Activated naive CD4-positive, alpha-beta T cell treated with anti-CD3 and anti-CD28 coated beads, Interleukin-2, amount 50 U/mL, for 16 hours (primary cell): ENCODE measurements at places on chromosomes 1 and 21.

- no peak for DNase-seq
Measured at GRCh38 chr21:40768056-40768455, 78.9 kb downstream of the DSCAM start.

DNA sequence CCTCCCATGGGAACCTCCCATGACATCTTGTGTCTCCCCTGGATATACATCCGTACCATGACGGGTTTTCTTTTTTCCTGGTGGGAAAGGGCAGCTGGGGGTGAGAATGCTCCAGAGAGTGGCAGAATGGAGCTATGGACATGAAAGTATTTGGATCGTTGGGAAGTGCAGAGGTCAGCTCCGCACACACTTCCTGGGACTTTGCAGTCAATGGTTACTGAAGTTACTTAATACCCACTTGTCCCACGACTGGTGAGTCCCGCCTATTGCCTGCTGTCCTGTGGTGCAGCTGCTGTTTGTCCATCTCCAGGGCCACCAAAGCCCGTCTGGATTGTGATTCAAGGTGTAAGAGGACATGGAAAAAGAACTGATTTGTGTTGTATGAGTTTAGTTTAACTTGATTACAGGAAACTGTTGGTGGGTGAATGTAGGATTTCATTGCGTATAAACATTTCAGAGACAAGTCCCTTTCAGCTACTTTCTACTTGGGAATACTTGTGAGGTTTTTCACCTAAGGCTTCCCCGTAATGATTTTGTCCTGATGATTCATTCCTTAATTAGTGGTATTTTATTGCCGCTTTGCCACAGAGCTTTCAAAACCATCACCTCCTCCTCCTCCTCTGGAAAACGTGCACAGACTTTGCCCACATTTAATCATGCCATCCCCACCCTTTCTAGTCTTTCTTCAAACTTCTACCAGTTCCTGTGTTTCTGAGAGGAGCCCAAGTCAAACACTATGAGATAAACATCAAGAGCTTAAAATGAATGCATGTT lies 308.8 kb downstream of the KIF26B start:
- DNase-seq, result no peak

- no peak for DNase-seq
Measured at GRCh38 chr1:33762109-33762830, 101.6 kb upstream of the HMGB4 start.

GRCh38 chr1:47705517-47706130 lies 267.8 kb downstream of the FOXD2 start:
- no peak for DNase-seq

GRCh38 chr21:43806017-43806710 lies 16.8 kb downstream of the RRP1 start:
- DNase-seq, result no peak

DNA sequence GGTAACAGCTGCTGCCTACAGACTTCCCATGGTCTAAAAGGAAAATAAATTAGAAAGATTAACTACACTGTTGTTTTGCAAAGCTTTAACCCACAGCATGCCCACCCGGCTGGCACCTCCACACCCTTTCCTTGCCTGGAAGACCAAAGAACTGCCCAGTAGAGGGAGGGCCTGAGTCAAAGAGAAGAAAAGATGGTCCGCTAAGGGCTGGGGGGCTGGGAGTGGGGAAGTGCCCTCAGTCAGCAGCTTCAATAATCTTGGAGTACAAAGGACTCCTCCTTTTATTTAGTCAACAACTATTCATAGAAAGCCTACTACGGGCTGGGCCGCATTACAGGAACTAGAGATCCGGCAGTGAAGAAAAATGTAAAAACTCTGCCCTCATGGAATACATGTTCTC lies 40.6 kb downstream of the ERI3 start:
- no peak for DNase-seq

- no peak for DNase-seq
Measured at GRCh38 chr1:56081173-56081572, 498.2 kb downstream of the PLPP3 start.

DNA sequence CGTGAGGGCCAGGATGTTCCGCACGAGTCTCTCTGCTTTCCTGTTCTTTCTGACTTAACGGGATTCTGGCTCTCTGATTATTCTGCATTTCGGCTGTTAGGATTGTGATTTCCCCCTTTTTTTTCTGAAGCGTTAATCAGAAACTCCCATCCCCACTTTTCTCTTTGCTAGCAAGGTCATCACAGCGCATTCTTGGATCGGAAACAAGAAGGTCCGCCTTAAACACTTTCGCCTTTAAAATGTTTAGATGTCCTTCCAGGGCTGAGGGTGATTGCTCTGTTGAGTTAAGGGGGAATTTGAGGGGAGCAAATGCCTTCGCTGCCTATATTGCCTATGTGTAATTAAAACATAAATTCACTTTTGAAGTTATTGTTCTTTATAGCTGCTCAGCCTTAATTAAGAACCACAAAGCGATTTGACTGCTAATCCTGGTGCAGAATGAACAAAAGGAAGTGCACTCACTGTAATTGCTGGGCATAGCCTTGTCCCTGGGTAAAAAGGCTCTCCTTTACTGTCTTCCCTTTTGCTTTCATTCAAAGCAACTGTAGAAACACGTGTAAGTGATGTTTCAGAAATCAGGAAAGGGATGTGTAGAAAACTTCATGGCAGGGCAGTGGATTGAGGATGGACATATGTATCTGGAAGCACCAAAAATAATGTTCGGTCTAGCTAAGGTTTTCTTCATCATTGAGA lies 1.2 kb downstream of the LAMC1 start:
- DNase-seq, result no peak

GRCh38 chr1:47367651-47368050 lies 34.1 kb downstream of the CMPK1 start:
- DNase-seq, result no peak

- DNase-seq, result no peak
Measured at GRCh38 chr1:41892301-41892781, 26.4 kb downstream of the HIVEP3 start.

DNA sequence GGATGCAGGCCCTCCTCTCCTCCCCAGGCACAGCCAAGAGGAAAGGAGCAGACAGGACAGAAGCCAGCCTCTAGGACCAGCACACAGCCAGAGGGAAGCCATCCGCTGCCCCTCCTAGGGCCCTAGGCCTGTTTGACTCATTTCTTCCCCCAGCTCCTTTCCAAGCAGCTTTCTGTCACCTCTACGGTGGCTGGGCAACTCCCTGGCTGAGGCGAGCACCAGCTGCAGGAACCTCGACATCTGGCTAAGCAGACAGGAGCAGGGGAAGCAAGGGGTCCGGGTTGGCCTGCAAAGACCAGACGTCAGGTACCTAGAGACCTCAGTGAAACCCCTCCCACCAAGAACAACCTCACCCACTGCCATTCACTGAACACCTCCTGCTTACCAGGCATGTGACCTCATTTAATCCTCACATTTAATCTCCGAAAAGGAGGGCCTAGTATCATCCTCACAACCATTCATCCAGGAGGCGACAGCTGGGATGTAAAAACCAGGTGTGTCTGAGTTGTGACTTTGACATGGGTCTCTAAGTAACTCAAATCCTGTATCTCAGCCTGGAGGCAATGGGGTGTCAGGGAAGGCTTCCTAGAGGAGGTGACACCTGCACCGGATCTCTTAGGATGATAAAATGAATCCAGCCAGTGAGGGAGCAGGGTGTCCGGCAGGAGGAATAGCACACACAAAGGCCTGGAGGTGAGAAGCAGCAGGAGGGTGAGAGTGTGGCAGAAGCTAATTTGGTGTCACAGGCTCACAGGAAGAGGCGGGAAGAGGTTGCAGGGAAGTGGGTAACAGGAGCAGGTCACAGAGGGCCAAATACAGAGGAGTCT lies 5.9 kb downstream of the LRP8 start:
- no peak for DNase-seq

DNA sequence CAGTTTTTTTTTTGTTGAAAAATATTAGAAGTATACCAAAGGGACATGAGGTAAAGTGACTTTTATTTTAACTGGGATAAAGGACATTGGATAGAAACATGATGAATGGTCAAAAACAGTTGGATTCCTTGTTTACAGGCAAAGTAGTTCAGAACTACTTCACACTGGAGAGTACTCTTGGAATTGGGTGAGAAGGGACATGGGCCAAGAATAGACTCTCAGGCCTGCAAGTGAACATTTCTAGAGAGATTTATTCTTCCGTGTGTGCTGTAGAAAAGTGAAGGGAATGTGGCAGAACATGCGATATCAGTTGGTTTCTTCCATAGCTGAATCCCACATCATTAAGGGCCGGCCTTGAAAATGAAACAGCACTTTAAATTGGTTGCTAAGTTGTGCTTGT lies 290.5 kb downstream of the ADGRL2 start:
- DNase-seq, result no peak

- no peak for DNase-seq
Measured at GRCh38 chr1:30464187-30464617, 259.2 kb downstream of the MATN1 start.

DNA sequence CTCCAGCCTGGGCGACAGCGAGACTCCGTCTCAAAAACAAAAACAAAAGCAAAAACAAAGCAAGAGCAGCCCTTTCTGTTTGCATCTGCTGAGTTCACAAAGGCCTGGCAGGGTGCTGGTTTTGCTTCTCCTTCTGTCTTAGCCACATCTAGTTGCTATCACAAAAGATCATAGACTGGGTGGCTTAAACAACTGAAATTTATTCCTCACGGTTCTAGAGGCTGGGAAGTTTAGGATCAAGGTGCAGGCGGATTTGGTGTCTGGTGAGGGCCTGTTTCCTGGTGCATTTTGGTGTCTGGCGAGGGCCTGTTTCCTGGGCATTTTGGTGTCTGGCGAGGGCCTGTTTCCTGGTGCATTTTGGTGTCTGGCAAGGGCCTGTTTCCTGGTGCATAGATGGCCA lies 471.3 kb downstream of the CAMTA1 start:
- no peak for DNase-seq

- DNase-seq, result no peak
Measured at GRCh38 chr1:44108971-44109370, 9.7 kb upstream of the KLF17 start.

GRCh38 chr1:201769966-201770365 lies 59.0 kb upstream of the IPO9 start:
- DNase-seq, result no peak

GRCh38 chr1:204431310-204432184 lies 19.9 kb upstream of the PPP1R15B start:
- DNase-seq, result peak; percentile 82

DNA sequence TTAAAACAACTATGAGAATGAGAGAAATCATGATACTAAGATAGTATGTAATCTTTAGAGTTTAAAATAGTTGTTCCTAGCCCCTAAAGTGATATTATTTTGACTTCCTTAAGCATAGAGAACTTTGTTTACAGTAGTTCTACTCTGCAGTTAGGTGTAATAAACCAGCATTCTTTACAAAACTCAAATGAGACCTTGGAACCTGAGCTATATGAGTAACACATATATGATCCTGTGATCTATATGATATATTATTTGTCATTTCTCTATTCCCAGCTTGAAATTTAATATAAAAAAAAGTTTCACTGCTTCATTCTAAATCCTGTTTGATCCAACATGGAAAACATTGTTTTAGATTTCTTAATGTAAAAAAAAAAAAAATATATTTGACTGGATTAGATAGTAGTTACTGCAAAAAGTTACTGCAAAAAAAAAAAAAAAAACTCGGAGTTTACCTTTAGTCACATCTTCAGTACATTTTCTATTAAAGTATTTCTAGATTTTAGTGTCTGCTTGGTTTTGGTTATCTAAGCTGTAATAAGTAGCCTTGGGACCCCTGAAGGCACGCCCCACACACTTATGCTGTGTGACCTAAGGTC lies 463.8 kb downstream of the USP25 start:
- no peak for DNase-seq

GRCh38 chr1:1779691-1780597 lies 1.7 kb upstream of the NADK start:
- DNase-seq, result peak; percentile 25

- DNase-seq, result no peak
Measured at GRCh38 chr1:225844236-225845061, 34.5 kb downstream of the EPHX1 start.

- DNase-seq, result no peak
Measured at GRCh38 chr1:161162052-161162451, 2.8 kb downstream of the USP21 start.

DNA sequence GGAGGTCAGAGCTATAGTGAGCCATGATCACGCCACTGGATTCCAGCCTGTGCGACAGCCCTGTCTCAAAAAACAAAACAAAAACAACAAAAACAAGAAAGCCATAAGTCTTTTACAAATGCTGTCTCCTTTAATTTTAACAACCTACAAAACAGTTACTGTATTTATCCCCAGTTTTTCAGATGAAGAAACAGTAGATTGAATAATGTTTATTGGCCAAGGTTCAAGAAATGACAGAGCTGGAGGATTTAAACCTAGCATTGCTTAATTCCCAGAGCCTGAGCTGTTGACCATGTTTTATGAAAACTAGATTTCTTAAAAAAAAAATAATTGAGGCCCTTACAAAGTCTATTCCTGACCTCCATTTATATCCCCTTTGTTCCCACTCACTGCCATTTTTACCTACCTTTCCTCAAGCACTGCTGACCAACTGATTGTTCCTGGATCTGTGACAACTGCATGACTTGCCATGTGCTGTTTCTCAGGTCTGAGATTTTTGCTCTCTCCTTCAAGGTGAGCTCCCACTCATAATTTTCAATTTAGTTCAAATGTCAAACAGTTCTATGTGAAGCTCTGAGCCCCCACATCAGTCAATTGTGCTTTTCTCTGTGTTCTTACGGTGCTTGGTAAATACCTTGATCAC lies 140.8 kb downstream of the CHRM3 start:
- no peak for DNase-seq

DNA sequence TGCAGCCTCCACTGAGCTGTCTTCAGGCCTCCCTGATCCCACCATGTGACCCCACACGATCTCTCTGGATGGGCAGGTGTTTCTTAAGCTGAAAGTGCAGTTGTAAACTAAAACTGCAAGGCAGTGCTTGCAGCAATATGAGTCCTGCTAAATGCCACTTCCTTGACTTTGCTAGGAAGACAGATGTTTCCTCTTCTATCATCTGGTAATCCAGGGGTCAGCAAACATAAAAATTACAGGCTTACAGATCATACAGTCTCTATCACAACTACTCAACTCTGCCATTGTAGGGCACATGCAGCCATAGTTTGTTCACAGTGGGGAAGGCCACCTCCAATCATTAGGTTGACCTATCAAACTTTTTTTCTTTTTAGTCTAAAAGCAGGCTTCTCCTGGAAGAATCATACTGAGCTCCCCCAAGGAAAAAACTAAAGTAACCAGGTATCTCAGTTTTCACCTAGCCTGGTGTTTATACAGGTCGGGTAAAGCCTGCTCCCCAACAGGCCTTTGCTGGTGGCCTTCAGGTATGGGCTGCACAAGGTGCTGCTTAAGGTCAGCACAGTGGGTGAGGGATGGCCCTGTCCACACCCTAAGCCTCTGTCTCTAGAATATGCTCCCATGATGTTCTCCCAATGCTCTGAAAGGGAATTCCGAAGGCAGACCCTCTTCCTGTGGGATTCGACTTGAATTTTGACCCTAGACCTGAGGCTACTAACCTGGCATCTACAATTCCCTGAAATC lies 10.8 kb downstream of the ABCA4 start:
- DNase-seq, result no peak

- DNase-seq, result no peak
Measured at GRCh38 chr1:54597455-54598030, 25.8 kb downstream of the FAM151A start.

GRCh38 chr1:153805042-153805745 lies 30.0 kb downstream of the SLC27A3 start:
- DNase-seq, result peak; percentile 62

- DNase-seq, result no peak
Measured at GRCh38 chr1:115258302-115258866, 79.7 kb downstream of the NGF start.

- DNase-seq, result no peak
Measured at GRCh38 chr21:25176637-25177412, 430.5 kb downstream of the MRPL39 start.

GRCh38 chr1:203225071-203225470 lies 4.4 kb downstream of the CHIT1 start:
- DNase-seq, result no peak

GRCh38 chr1:36836196-36836883 lies 198.0 kb downstream of the GRIK3 start:
- DNase-seq, result no peak
